IgD-negative memory B cell (primary cell): ENCODE measurements at places on chromosomes 4 and X. TPM values are rescaled to one million over a fixed set of nuclear protein-coding genes. Genes with fewer than 3 reads are reported as not detected.

DCAF4L1 gene
- not detected for polyA plus RNA-seq

MAB21L2 gene
- polyA plus RNA-seq, result not detected

NEXMIF gene
- 0.36 TPM for polyA plus RNA-seq

MAGEC3 gene
- not detected for polyA plus RNA-seq

GSTCD gene
- polyA plus RNA-seq, result 2.0 TPM

PDHA1 gene
- polyA plus RNA-seq, result 96.4 TPM

ARHGEF38 gene
- polyA plus RNA-seq, result not detected

MUC7 gene
- not detected for polyA plus RNA-seq

UGT2B17 gene
- polyA plus RNA-seq, result 3.6 TPM

RASSF6 gene
- 10.8 TPM for polyA plus RNA-seq

MMRN1 gene
- 0.18 TPM for polyA plus RNA-seq

CXorf49B gene
- not detected for polyA plus RNA-seq

BEND2 gene
- polyA plus RNA-seq, result 0.24 TPM

DACH2 gene
- polyA plus RNA-seq, result not detected

LUZP4 gene
- not detected for polyA plus RNA-seq

GTPBP6 gene
- 40.8 TPM for polyA plus RNA-seq

SPACA5 gene
- polyA plus RNA-seq, result not detected

YY2 gene
- 0.43 TPM for polyA plus RNA-seq

TECRL gene
- polyA plus RNA-seq, result not detected

VCX3A gene
- polyA plus RNA-seq, result not detected

GUCY1A1 gene
- not detected for polyA plus RNA-seq

GPR119 gene
- polyA plus RNA-seq, result not detected

ARAF gene
- 93.7 TPM for polyA plus RNA-seq

IDUA gene
- polyA plus RNA-seq, result 8.5 TPM

KLKB1 gene
- polyA plus RNA-seq, result 0.23 TPM

SFRP2 gene
- polyA plus RNA-seq, result not detected

DRD5 gene
- polyA plus RNA-seq, result not detected

BMPR1B gene
- polyA plus RNA-seq, result not detected

RTL9 gene
- not detected for polyA plus RNA-seq

SLC25A4 gene
- polyA plus RNA-seq, result 16.6 TPM

DIPK2B gene
- not detected for polyA plus RNA-seq

AVPR2 gene
- polyA plus RNA-seq, result not detected

EDA gene
- not detected for polyA plus RNA-seq

RAPGEF2 gene
- polyA plus RNA-seq, result 0.44 TPM

HSFX1 gene
- polyA plus RNA-seq, result not detected

TKTL2 gene
- not detected for polyA plus RNA-seq

FGD1 gene
- 0.55 TPM for polyA plus RNA-seq

PAGE5 gene
- polyA plus RNA-seq, result not detected

GAB3 gene
- polyA plus RNA-seq, result 3.0 TPM

KLHL13 gene
- polyA plus RNA-seq, result not detected

HS6ST2 gene
- not detected for polyA plus RNA-seq

UTP3 gene
- polyA plus RNA-seq, result 15.9 TPM

EMCN gene
- not detected for polyA plus RNA-seq

PGRMC2 gene
- polyA plus RNA-seq, result 16.6 TPM

CTAG1A gene
- not detected for polyA plus RNA-seq

RBMXL3 gene
- not detected for polyA plus RNA-seq

TMSB15A gene
- polyA plus RNA-seq, result not detected

CCSER1 gene
- 4.7 TPM for polyA plus RNA-seq

SULT1E1 gene
- not detected for polyA plus RNA-seq

PUDP gene
- 13.0 TPM for polyA plus RNA-seq

GYPA gene
- polyA plus RNA-seq, result not detected

ADAM29 gene
- polyA plus RNA-seq, result 0.59 TPM

TBX22 gene
- not detected for polyA plus RNA-seq

ALG13 gene
- 64.8 TPM for polyA plus RNA-seq

TCEAL7 gene
- polyA plus RNA-seq, result not detected

CENPE gene
- polyA plus RNA-seq, result 0.49 TPM

TCEAL6 gene
- polyA plus RNA-seq, result not detected
